Stimulated activated CD8-positive, alpha-beta memory T cell treated with anti-CD3 and anti-CD28 coated beads, Interleukin-12 subunit alpha, Interleukin-12 subunit beta, amount 100 ng/mL, for 1 hour (primary cell): ENCODE measurements at places on chromosomes 4 and X.

GRCh38 chrX:108415146-108415545 lies 23.1 kb downstream of the COL4A6 start:
- DNase-seq: no peak

- no peak for DNase-seq
These were observed 134.5 kb upstream of the TAPT1 start for GRCh38 chr4:16360694-16361262.

DNA sequence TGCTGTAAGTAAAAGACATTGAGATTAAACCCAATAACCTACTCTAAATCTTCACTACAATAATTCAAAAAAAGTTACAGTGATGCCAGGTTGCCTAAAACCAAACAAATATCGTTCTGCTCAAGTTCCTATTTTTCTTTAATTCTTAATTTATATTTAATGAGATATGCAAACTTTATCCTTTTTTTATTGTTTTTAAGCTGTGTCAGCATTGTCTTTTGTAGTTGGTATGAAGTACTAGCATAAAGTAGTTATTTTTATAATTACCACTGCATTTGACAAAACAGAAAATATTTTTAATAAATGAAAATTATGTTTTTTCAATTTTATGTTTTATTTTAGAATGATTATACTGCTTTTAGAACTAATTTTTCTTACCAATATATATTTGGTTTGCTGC lies 1431.1 kb upstream of the PCDH7 start:
- DNase-seq: no peak

GRCh38 chr4:106019771-106020170 lies 124.5 kb downstream of the NPNT start:
- no peak for DNase-seq

- no peak for DNase-seq
These were observed 541.4 kb downstream of the TLL1 start for GRCh38 chr4:166414431-166414830.

GRCh38 chrX:138018145-138018799 lies 452.3 kb downstream of the ZIC3 start:
- DNase-seq: no peak

- DNase-seq: no peak
These were observed 57.2 kb upstream of the BEX4 start for GRCh38 chrX:103157496-103158316.

- no peak for DNase-seq
These were observed 31.5 kb downstream of the CASP3 start for GRCh38 chr4:184617600-184618196.

DNA sequence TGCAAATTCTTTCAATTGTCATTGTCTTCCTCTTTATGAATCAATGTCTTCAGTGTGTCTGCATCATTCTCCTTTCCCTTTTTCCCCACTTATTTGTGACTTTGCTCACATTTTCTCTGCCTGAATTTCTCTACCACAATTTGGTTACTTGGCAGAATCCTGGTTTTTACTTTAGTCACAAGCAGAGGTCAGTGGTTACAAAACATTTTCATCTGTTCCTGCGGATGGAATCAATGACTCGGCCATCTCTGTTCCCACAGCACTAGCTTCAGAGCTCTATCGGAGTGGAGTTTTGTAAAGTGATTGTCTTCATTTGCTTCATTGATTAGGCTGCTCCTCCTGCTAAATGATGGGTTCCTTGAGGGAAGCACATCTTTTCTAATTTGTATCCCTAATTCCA lies 501.3 kb upstream of the AADAT start:
- DNase-seq: no peak

DNA sequence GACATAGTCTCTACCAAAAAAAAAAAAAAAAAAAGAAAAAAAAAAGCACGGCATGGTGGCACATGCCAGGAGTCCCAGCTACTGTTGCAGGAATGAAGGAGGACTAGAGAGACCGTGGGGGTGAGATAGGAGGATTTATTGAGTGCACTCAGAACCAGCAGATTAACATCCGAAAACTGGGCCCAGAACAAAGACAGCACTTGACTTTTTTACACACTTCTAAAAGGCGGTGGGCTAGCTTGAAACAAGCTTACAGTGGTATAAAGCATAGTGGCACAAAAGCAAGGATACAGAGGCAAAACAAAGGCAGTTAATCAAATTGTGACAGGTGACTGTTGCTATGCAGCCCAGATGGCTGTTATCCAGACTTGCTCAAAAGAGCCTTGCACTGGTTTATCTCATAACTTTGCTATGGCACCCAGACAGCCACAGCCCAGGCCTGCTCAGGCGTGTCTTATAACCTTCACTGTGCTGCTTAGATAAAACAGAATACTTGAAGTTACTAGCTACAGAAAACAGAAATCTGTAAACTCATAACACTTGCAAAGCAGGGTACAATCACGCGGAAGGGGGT lies 9.9 kb upstream of the PI4K2B start:
- no peak for DNase-seq

DNA sequence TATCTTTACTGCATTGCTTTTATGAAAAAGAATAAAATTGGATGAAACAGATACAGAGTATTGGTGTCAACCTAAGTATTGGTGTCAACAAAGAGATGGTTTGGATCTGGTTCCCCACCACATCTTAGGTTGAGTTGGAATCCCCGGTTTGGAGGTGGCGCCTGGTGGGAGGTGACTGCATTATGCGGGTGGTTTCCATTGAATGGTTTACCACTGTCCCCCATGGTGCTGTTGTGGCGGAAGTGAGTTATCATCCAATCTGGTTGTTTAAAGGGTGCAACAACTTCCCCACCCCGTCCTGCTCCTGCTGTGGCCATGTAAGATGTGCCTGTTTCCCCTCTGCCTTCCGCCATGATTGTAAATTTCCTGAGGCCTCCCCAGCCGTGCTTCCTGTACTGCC lies 52.8 kb upstream of the CD99 start:
- DNase-seq: no peak

DNA sequence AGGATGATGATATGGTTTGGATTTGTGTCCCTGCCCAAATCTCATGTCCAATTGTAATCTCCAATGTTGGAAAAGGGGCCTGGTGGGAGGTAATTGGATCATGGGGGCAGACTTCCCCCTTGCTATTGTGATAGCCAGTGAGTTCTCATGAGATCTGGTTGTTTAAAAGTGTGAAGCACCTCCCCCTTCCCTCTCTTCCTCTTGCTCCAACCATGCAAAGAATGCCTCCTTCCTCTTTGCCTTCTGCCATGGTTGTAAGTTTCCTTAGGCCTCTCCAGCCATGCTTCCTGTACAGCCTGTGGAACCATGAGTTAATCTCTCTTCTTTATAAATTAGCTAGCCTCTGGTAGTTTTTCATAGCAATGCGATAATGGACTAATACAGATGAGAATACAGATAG lies 19.7 kb upstream of the ALG13 start:
- DNase-seq: no peak

- DNase-seq: no peak
These were observed 339.8 kb downstream of the BCOR start for GRCh38 chrX:39757971-39758370.
